Heart left ventricle (tissue), 16 donors: ENCODE measurements at places on chromosomes 6 and 20.

DNA sequence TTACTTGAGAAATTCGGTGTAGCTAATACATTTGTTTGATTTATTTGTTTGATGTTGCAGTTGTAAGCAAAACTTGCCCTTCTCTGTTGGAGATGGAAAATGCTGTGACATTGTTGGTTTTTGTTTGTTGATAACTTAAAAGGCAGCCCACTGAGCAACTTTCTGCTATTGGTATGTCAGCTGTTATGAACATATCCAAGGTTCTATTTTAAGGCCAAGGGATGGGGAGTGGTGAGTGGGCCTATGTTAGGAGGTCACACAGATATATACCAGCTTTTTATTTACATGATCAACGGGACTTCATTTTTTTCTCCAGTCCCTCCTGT is 5.7 kb downstream of the QKI start:
- no peak for DNase-seq

DNA sequence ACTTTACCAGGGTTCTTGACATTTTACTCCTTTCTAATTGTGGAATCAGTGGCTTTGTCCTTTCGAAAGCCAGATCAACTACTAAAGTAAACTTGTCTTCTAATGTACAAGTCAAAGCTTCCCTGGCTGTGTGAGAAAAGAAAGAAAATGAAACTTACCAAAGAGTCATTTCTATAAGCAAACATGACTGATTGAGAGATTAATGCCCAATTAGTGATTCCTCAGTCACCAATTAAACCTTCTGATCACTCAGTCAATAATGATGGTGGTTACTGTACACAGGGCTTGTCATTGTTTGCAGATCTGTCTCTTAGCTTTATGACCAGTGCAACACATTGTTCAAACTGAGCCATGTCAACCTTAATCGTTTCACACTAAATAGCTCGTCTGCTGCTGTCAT is 1168.4 kb upstream of the CITED2 start:
- DNase-seq, result no peak

GRCh38 chr6:74720923-74721322 is 484.9 kb downstream of the COL12A1 start:
- no peak for DNase-seq

DNA sequence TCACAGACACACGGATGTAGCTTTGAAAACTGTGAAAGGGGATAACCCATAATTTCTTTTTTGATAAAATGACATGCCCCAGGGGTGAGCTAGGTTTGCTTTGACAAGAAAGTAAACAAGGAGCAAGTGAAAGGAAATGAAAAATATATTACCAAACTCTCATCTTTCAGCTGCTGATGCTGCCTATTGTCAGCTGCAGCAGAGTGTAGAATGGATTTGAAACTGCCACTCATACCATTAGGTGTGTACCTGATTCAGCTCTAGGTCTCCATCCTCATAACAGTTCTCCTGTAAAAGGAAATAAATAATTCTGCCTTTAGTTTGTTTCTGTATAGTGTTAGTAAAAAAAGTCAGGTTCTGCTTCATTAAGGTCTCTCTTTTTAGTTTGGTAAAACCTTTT is 415.1 kb upstream of the MARCKS start:
- no peak for DNase-seq

GRCh38 chr20:35845561-35845960 is 73.7 kb downstream of the PHF20 start:
- no peak for DNase-seq

- DNase-seq, result no peak
These were observed 16.1 kb upstream of the RNF144B start for GRCh38 chr6:18371010-18371409.

- DNase-seq, result no peak
These were observed 12.8 kb downstream of the TEAD3 start for GRCh38 chr6:35483893-35484645.

DNA sequence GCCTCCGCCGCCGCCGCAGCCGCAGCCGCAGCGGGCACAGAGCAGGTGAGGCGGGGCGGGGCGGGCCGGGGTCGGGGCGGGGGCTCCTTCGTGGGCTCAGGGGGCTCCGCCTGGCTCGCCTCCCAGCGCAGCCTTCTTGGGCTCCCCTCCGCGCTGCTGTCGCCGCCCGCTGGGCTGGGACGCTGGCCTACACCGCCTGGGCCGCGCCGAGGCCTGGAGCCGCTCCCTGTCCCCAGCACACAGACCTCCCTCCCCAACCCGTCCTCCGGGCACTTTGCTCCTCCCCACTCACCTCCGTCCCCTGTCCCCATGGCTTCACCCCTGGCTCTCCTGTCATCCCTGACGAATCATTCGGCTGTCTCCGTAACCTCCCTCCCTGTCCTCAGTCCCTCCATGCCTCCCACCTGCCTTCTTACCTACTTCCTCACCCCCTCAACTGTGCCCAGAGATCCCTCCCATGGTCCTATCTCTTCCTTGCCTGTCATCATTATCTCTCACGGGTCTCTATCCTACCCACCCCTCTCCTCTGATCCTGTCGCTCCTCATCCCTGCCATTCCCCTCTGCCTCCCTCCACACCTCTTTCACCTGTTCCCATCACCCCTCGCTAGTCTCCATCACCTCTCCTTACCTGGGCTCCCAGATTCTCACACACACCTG is 512 bp downstream of the TTBK1 start:
- DNase-seq, result no peak

- DNase-seq, result no peak
These were observed 38.6 kb downstream of the NKX2-4 start for GRCh38 chr20:21358737-21359136.

GRCh38 chr6:12923644-12924235 is 207.2 kb downstream of the PHACTR1 start:
- DNase-seq, result no peak

DNA sequence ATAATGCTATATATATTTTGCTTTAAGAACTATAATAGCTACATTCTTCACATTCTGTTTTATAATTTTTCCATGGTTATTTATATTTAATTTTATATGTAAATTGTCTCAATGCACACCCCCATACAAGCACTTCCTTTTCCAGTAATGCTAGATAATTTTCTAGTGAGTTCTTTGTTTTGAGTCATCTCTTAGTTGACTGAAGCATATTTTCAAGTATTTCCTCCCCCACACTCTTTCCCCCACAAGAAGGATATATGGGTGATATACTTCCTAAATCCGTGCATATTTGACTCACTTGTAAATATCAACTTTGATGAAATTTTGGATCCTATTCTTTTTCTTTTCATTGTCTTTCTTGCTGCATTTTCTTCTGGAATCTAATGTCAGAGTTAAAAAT is 82.1 kb upstream of the SRSF6 start:
- no peak for DNase-seq

DNA sequence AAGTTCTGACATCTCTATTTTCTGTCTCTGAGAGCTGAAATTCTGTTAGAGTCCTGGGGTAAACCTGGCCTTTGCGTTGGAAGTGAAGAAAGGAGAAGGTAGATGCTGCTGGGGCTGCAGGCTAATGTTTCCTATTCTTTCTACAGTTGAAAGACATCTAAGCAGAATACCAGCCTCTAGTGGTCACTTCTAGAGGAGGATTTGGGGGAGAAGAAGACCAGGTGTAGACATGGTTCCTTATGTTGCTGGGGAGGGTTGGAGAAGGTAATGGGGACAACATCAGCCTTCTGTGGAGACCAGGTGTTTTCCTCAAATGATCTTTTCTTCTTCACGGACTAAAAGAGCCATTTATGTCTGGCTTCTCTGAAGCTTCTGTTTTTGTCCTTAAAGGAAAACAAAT is 62.6 kb downstream of the BTBD3 start:
- DNase-seq, result no peak

GRCh38 chr6:72911463-72912155 is 289.7 kb downstream of the KCNQ5 start:
- DNase-seq, result no peak

DNA sequence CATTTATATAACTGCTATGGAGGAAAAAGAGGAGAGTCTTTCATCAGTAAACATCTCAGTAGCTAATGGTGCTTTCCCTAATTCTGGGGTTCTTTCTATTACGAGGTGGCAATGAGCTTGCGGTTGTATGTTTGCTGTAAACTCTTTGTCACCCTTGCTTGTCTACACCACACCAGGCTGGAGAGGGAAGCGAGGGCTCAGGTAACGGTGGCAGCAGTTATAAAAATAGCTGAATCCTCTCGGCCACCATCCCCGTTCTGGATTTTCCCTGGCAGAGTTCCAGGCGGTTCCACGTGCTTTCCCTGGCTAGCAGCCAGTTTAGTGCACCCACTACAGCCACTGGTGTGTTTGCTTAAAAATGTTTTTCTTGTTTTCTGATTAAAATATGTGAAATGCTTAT is 39.0 kb downstream of the MAS1 start:
- peak; percentile 29 for DNase-seq

DNA sequence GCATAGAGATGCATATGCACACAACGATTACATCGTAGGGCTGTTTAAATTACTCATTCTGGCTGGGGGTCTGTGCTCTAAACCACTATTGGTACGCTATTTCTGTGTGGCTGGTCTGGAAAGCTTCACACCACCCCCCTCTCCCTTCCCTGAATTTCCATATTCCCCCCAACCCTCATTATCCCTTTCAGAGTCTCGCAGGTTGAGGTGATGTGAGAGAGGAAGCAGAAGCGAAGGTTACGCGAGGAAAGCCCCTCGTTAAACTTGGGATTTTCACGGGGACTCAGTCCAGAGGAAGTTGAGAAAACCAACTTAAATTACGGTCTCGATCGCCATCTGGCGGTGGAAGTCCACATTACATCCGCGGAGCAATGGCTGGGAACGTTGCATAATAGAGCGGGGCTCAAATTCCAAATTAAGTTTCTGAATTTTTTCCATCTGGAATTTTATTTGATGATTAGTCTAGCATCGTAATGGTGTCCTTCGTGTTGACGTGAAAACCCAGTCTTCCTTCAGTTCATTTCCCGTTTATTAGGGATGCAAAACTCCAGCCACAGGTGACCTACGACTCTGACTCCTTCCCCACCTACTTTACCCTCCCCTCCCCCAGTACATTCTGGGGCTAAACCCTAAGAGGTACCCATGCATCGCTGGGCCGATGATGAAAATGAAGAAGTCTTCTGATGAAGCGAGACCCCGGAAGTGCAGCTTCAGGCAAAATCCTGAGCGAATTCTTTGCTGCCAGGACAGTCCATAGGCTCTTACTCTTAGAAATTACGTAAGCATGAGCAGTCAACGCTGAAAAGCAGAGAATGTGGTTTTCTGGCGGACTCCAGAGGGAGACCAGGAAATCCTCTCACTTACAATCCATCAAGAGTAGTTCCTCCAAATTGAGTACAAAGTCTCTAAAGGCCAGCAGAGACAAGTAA is 19.7 kb downstream of the HLA-DOB start:
- DNase-seq, result peak; percentile 51

DNA sequence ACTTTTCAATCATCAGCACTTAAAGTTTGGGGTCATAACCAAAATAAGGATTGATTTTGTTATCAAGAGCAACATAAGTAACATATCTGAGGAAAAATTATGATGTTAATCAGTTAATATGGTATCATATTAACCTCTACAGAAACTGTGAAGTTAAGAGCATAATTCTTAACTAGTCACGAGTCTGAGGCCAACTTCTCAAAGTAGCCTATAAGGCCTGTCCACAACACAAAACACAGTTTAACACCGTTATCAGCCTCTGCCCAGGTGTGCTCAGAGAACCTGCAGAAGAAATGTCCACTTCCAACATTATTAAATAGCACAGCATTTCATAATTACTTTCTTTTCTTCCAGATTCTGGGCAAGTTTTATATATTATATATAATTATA is 1.1 kb downstream of the STX7 start:
- DNase-seq, result no peak

DNA sequence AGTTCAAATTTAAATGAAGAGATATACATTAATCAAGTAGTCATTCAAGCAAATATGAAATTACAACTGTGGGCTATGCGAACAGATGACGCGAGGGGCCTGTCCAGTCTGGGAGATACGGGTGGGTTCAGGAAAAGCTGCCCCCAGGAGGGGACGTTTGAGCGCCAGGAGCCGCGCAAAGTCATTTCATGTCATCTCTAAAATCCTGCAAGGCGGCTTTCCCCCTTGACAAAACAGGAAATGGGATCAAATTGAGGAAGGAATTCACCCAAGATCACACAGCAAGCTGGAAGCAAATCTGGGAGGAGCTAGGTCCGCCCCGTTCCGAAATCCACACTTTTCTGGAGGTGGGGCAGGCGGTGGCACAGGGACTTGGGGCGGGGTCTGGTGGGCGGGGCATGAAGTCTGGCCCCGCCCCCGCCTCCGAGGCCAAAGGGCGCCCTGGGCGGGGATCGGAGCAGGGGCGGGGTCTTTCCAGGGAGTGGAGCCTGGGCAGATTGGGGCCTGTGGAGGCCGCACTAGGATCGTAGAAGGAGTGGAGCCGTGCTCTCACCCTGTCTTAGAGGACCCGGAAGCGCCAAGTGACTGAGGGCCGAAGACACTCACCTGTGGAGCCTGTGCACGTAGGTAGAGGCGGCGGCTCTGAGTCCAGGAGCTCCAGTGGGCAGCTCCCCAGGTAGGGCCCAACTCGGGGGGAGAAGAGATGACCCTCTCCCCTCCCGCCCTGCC is at the start of gene LPIN3:
TSS of gene LPIN3 (plus strand) at position 495 of the 729 bp plus-strand sequence. CDS start 4,983 bp downstream, outside the sequence.
- DNase-seq, result peak; percentile 90

DNA sequence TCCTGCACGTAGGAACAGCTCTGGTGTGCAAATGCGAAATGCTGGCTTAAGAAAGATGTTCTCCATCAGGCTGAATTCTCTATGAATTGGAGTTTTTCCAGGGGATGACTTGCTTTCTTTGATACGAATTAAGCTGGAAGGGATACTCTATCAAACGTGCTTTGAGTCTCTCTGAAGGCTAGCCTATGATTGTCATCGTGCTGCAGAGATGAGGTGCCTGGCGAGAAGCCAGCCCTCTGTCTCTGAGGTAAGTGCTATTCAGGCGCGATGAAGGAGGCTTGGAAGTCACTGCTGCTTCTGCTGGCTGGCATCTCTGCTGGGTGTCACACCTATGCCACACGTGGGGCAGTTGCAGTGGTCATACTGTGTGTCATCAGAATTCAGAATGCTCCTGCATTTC is 223.7 kb downstream of the TAF4 start:
- no peak for DNase-seq

DNA sequence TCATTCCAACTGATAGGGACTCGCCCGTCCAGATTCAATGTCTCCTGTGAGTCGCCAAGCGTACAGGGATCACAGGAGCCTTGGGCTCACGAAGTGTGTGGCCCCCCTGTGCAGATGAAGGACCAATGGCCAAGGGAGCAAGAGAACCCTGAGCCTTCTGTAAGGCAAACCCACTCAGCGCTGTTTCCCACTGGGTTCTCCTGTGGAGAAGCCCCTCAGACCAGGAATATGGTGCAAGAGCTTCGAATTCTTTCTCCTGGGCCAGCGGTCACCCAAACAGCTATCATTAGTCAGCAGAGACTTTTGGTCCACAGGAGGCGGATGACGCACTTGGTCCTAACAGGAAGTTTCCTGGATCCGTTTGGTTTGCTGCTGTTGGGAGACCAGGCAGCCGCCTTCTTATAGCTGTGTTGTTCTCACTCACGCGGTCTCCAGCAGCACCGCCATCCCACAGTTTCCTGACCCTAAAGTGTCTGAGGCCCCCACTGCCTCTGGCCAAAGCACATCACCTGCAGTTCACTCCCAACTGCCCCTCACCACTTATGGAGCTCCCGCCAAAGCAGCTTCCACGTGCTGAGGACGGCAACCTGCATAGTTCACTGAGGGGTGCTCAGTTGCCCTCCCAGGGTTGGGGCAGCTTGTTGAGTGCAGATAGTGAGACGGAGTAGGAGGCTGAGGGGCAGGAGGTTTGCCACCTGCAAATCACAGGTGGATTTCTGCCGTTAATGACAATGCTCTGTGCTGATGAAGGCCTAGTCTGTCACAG is 268.6 kb downstream of the ERMARD start:
- DNase-seq, result peak; percentile 59

- DNase-seq, result peak; percentile 56
These were observed 159.9 kb upstream of the TOP1 start for GRCh38 chr20:40868551-40869217.

- no peak for DNase-seq
These were observed 47.4 kb downstream of the LGSN start for GRCh38 chr6:63272397-63272796.

- DNase-seq, result no peak
These were observed 88.2 kb upstream of the BHLHE23 start for GRCh38 chr20:63094767-63095499.
